Sciatic nerve (tissue), 2 donors: ENCODE measurements at places on chromosomes 7 and 10. TPM values are rescaled to one million over a fixed set of nuclear protein-coding genes. Genes with fewer than 3 reads are reported as not detected.

DNA sequence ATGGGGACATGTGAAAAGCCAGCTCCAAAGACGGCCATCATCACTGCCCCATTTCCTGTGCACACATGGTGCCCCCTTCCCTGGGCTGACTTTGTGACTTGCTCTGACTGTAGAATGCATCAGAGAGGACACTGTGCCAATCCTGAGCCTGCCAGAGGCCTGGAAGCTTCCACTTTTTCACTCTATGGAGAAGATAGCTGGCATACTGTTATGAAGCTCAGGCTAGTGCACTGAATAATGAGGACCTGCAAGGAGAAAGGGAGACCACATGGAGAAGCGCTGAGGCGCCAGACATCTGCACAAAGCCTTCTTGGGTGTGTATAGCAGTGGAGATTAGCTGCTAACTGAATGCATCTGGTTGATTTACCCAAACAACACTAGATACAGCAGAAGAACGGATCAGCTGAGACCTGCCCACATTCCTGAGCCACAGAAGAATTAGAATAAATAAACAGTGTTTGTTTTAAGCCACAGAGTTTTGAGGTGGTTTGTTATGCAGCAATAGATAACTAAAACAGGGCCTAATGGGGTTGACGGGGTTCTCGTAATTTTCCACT lies 58.9 kb upstream of the C10orf90 start:
- no peak for DNase-seq

DNA sequence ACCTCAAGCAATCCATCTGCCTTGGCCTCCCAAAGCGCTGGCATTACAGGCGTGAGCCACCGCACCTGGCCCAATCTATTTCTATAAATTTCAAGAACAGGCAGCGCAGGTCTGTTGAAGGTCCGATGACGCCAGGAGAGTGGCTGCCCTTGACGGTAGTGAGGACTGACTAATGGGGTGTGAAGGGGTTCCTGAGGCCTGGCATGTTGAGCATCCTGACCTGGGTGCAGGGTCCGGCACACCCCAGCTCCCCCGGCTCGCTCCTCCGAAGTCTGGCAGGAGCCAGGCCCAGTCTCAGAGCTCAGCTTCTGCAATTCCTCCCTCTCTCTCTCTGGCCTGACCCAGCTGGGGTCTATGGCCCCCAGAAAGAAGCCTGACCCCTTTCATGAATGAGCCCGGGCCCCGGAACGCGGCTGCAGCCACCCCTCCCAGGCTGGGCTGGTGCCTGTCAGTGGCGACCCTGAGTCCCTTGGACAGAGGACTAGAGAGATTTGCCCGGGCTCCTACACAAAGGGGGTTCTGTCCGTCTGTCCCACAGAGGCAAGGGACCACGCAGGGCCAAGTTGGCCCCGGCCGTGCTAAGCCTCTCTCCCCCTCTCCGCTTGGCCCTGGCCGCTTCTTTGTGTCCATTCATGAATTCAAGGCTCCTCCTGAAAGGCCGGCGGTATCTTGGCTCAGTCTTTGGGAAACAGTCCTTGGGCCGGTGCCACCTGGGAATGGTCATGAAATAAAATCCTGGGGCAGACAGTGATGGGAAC lies 18.8 kb downstream of the MMD2 start:
- DNase-seq: peak; percentile 65

GRCh38 chr10:61904733-61905725 lies 3.5 kb downstream of the ARID5B start:
- no peak for DNase-seq

GRCh38 chr10:6562221-6562620 lies 17.9 kb downstream of the PRKCQ start:
- no peak for DNase-seq

GRCh38 chr10:71231206-71231605 lies 18.8 kb downstream of the UNC5B start:
- no peak for DNase-seq

GRCh38 chr7:138431517-138431916 lies 28.5 kb upstream of the TRIM24 start:
- no peak for DNase-seq

DNA sequence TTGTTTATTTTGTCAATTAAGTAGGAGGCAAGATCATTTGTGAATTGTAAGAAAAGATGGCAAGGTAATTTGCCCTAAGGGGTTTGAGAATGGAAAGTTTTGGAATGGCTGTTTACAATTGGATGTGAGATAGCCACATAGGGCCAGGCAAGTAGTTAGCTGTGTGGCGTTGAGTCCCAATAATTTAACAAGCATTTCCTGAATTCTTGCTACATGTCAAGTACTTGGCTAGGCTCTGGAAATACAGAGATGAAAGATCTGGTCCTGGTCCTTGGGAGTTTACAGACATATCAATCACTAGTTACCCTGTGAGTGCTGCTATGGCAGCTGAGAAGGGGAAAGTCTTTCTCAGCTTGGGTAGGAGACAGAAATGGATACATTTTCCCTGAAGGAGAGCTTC lies 401.6 kb downstream of the SUGCT start:
- DNase-seq: no peak

GRCh38 chr10:11958956-11959355 lies 83.7 kb downstream of the UPF2 start:
- DNase-seq: no peak

- DNase-seq: no peak
Measured at GRCh38 chr7:24669971-24670591, 87.2 kb downstream of the GSDME start.

DNA sequence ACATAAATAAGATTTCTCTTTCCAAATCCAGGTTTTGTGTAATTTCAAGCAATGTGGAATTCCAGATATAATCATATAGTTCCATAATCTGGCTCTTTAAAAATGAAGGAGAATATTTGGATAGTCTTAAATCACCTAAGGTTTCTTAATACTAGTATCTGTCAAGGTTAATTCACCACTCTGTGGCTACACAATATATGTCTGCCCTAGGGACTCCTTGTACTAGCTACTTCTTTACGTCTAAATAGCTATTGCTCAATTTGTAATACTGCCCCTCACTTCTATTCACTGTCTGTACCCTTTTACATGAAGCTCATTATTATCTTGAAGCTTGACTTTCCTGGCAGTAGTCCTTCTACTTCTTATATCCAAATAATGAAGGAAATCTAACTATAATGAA lies 47.2 kb downstream of the CACNA2D1 start:
- DNase-seq: no peak

DNA sequence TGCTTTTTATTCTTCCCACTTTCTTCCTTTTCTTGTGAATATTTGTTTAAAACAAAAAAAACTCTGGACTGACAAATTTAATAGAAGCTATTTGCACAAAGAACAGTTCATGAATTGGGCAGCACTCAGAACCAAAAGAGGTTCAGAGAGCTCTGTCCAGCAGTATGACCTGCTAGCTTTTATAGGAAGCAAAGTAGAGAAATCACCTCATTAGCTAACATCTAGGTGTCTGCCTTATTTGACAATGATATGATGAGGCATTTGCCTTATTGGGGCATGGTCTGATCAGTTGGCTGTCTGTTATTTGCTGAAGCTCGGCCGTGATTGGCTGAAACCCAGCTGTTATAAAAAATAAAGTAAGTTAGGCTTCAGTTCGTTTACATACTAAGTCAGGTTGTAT lies 819 bp upstream of the TRIM4 start:
- DNase-seq: no peak

- DNase-seq: no peak
Measured at GRCh38 chr7:119713606-119714005, 559.4 kb upstream of the KCND2 start.

DNA sequence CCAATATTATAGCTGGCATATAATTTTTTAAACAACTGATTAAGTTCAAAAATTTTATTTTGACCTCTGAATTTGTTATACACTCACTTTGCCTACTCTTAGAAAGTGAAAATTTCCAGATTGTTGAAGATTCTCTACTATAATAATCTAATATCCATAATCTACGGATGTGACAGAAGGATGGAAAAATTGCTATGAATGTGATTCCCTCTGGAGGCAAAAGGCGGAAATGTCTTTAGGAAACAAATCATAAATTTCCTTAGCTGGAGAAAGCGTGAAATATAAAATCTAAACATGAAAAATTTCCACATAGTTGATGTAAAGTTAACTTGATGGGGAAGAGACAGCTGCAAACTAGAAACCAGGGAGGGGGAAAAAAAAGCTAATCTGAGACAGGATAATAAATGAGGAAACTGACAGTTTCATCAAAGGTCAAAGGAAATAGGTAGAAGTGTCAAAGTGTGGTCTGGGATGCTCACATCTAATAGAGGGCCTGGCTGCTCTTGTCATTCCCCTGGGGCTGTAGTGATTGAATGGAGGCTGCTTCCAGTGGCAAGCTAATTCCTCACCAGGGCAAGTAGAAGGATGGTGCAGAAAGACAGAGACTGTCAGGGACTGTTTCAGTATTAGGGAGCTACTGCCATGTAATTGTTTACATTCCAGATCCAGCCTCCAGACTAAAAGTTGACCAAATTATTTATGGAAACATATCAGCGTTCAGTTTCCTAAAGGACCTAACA lies 264.5 kb downstream of the SDHAF3 start:
- DNase-seq: no peak

DNA sequence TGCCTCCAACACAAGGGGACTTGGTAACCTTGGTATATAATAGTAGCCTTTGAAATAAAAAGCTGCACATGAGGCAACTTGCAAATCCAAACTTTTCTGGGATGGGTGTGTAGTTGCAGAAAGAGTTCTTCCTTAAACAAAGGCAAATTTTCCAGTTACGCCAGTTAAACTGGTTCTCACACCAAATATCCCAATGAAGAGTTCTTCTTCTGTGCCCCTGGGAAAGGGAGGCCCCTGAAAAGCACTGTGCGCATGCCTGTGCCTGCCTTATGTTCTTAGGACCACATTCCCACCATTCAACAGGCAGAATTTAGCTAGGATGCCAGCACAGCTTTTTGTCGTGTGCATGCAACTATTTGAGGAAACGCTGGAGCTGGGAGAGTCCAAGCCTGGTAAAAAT lies 164.8 kb upstream of the SLC25A13 start:
- no peak for DNase-seq

DNA sequence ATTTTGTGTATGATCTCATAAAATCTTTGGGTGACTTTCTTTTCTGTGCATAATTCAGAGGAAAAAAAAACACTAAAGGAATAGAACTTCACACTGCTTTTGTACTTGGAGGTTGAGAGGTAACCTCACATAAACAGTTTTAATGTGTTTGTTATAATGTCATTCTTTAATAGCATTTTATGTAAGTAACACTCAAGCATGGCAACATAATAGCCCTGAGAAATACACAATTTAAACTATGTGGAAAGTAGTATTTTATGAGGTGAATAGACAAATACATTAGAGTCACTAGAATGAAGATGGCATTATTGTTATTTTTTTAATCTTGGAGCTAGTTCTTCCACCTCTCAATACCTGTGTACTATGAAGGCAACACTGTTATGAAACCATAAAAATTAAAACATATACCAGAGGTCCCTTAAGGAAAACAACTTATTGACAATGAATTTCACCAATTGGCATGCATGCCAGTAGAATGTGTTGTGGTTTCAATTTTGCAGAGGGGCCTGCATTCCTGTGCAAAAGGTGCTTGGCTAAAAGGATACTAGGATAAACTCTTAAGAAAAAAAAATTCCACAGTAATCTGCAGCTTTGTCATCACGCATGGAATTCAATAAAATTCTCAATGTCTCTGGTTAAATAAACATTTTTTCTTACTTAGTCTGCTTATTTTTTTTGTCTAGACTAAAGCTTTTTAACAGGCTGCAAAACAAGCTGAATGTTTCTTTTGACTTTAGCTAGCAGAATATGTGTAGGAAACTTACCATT lies 102.5 kb downstream of the CD36 start:
- no peak for DNase-seq

- no peak for DNase-seq
Measured at GRCh38 chr10:3895045-3895631, 110.1 kb upstream of the KLF6 start.

- no peak for DNase-seq
Measured at GRCh38 chr10:4195213-4195612, 410.2 kb upstream of the KLF6 start.

- DNase-seq: no peak
Measured at GRCh38 chr10:95297402-95297801, 6.6 kb upstream of the PDLIM1 start.

DNA sequence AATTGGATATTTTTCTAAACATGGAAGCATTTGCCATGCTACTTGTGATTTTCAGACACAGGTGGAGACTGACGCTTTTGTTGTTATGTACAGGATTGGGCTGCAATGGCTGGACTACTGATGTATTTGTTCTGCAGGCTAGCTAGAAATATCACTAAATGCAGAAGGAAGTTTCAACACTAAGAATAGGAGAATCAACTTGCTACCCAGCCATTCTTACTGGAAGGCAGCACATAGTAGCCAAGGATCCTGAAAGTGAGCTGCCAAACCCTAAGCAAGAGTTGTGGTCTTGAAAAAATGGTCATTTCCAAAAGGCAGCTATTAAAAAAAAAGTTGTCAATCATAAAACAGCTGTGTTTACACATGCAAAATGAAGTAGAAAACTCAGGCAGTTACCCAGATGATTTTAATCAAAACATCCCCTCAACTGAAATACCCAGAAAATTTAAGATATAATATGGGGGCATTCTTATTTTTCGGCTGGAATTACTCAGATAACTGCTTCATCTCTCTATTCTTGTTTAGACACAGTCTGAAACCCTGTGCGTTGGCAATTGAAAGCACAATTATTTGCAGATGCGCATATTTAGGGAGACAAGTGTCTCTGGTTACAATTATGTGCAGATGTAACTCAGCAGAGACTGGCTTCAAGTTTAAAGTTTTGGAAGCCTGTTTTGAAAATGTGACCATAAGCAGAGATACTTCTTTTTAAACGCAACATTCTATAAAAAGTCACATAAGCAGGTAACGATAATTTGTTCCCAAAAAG lies 31.2 kb downstream of the GFRA1 start:
- no peak for DNase-seq

DNA sequence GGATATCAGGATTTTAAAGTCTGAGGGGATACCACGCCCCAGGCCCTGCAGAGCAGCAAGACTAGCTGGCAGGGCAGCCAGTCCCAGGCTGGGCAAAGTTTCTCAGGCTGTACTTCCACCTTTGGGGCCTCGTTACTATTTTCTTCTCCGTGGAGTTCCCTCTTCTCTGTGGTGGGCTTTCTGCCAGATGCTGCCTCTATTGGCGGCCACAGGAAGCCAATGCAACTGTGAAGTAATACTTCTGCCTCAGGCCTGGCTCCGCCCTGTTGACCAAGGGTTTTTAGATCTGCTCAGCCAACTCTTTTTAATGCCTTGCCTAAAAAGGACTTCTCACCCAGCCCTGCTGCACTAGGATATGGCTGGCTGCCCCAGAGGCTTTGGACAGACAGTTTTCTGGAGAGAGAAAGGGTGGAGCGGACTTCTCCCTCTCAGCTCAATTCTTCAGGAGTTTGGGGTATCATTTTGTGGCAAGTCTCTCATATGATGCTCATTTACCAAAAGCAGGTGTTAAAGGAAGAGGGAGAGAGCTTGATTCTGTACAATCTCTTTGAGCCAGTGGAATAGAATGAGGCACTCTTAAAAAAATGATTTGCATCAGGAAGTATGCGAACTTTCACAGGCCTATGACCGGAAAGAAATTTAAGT lies 67.4 kb downstream of the HHEX start:
- peak; percentile 86 for DNase-seq

- no peak for DNase-seq
Measured at GRCh38 chr10:12636571-12636970, 287.2 kb downstream of the CAMK1D start.

- DNase-seq: no peak
Measured at GRCh38 chr10:126661356-126661755, 9.1 kb downstream of the C10orf90 start.

EN2 gene
- not detected for total RNA-seq

PPP1R17 gene
- not detected for total RNA-seq

GPR158 gene
- 0.04 TPM for total RNA-seq

FAM25G gene
- total RNA-seq: not detected

SLC16A9 gene
- 1.8 TPM for total RNA-seq

LRRC17 gene
- total RNA-seq: 4.2 TPM

LIPF gene
- not detected for total RNA-seq

TAC1 gene
- 5.9 TPM for total RNA-seq

NYAP1 gene
- total RNA-seq: 9.1 TPM

RPEL1 gene
- not detected for total RNA-seq
